ENCODE measurements at places on chromosomes 6 and 20.

- DNase-seq, result no peak
Measured at GRCh38 chr6:153947808-153948447, 91.1 kb upstream of the OPRM1 start.

- no peak for DNase-seq
Measured at GRCh38 chr20:19453410-19453809, 241.0 kb downstream of the SLC24A3 start.

DNA sequence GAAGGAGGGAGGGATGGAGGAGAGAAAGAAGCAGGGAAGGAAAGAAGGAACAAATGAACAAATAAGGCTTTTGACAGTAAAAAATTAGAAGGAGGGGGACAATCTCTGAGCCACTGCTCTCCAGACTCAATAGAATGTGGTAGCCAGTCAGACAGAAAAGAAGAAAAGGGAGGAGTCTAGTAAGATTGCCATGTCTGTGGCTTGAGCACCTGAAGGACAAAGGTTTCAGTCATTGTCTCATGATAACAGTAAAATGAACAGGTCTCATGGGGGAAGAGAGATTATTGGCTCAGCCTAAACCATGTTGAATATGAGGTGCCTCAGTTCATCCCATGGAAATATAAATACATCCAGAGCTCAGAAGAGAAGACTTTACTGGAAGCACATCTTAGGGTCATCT, 14.0 kb upstream of the LOC128125822 start:
- DNase-seq, result no peak

DNA sequence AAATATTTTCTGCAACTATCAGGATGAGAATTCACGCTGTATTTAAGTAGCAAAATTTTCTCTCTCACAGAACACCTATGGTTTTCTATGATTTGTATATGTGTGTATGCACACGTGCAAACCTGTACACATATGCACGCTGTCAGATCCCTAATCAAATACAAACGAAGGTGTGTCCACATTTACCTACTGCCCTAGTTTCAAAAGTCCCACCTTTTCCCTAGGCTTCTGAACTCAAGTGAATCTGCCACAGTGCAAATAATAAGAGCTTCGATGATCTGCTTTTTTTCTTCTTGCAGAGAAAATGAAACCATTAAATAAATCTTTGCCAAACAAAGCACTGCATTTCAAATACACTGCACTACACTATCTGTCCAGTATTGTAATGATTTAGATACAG, 6.5 kb downstream of the HIVEP2 start:
- no peak for DNase-seq

- DNase-seq, result no peak
Measured at GRCh38 chr6:35376281-35376680, 33.9 kb downstream of the PPARD start.

- DNase-seq, result no peak
Measured at GRCh38 chr20:41150664-41151063, 13.3 kb downstream of the PLCG1 start.

GRCh38 chr20:2800521-2801285, at the start of gene CPXM1:
Gene CPXM1, minus strand, starts transcription at chr20:2800627. Its CDS starts 55 bp downstream, at chr20:2800572.
- no peak for DNase-seq

- DNase-seq, result no peak
Measured at GRCh38 chr6:37943436-37944058, 124.0 kb downstream of the ZFAND3 start.

DNA sequence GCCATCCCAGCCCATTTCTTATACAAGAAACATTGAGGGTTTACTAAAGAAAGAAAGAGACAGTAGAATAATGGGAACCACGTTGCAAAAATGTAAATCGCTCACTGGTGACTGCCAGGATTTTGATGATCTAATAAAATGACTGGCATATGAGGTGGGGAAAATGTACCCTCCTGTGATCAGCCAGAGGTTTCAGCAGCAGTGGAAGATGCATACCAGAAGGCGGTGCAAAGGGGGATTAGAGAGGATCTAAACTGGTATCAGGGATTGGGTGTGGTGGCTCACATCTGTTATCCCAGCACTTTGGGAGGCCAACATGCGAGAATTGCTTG, 60.8 kb upstream of the DDR1 start:
- no peak for DNase-seq

GRCh38 chr20:8749986-8750385, 318.9 kb upstream of the PLCB4 start:
- no peak for DNase-seq

DNA sequence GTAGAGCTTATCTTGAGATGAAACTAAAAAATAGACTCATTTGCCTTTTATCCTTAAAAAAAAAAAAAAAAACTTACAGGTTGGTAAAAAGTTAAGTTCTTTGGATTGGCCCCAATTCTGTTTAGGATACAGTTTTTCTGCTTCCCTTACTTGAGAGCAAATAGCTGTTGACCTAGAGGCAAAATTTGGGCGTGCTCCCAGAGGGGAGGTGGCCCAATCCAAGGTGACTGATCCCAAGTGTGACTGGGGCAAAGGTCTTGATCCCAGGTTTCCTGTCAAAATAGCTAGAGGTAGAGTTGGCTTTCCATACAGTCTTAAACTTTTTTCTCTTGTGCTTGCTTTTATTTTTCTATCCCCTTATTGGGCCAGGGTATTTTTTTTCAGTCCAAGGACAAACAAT, 363.8 kb upstream of the AGPAT4 start:
- no peak for DNase-seq

DNA sequence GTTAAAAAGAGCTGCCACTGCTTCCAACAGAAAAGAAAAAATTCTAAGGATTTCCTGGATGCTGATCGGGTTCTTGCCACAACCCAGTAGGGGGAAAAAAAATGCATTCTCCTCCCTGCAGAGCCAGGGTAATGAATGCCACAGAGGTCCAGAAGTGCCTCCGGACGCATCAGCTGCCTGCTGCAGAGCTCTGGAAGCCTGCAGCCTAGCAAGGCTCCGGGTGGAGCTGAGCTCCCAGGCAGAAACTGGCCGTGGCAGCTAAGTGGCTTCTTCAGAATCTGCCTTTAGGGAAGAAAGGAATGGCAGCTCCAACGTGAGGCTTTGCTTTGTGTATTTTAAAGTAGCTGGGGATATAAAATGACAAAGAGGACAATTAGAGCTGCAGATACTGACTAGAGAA, 155.0 kb downstream of the CFAP61 start:
- DNase-seq, result no peak

- no peak for DNase-seq
Measured at GRCh38 chr20:7144464-7144863, 377.0 kb downstream of the BMP2 start.

DNA sequence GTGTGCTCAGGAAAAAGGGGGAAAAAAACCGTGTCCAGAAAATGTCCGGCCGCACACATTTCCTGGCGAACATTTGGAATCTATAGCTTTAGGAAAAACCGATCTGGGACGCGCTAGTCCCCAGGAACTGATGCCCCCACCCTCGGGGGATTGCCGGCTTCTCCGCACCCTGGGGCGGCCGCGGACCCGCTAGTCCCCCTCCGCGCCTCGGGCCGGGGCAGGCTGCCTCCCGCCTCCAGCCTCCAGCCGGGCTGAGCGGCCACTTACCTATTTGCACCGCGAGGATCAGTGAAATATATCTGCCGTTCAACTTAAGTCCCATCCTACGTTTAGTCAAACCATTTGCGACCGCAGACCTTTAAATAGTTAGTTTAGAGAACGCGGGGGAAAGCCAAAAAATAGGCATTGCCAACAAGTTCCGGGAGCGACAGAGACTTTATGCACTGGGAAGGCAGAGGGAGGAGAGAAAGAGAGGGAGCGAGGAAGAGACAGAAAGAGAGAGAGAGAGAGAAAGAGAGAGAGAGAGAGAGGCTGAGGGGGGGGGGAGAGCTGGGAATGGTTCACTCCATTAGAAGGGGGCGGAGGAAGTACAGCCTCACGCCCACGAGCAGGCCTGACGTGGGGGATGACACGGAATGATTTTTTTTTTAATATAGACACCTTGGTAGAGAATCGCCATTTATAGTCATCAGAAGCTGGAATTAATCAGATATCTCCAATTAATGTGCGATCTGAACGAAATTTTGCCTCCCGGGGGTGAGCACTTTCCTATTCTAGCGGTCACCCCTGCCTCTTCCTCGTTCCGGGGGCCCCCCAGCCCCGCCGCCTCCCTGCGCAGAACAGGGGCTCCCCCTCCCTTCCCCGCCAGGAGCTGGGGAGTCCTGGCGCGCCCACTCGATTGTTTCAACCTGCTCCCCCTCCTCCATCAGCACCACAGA, at the start of gene NRN1:
NRN1 (minus strand) TSS at position 498 of the 938 bp plus-strand sequence; CDS start at position 322, 176 bp downstream.
- DNase-seq, result no peak

GRCh38 chr6:117501722-117502121, 19.2 kb downstream of the DCBLD1 start:
- DNase-seq, result no peak

GRCh38 chr6:148109732-148110131, 232.9 kb upstream of the SASH1 start:
- DNase-seq, result no peak

DNA sequence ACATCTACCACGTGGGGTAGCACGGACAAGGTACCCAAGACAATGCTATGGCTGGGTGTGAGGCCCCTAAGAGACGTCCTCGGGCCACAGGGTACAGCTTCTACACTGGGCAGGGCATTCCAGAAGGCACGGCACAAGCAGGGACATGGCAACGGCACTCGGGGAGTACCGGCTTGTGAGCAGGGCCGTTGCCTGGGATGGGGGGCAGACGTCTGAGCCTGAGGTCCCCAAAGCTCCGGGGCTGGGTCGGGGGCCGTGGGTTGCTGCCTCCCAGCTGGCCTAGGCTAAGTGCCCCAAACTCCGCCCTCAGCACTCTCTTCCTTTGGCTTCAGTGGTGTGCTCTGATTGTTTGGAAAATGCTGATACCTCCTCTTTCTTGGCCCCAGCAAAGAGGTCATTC, 110.6 kb downstream of the SULF2 start:
- no peak for DNase-seq

All from right renal pelvis (tissue), 4 donors.